ENCODE measurements at places on chromosomes 3 and 15. TPM values are rescaled to one million over a fixed set of nuclear protein-coding genes. Genes with fewer than 3 reads are reported as not detected.

DNA sequence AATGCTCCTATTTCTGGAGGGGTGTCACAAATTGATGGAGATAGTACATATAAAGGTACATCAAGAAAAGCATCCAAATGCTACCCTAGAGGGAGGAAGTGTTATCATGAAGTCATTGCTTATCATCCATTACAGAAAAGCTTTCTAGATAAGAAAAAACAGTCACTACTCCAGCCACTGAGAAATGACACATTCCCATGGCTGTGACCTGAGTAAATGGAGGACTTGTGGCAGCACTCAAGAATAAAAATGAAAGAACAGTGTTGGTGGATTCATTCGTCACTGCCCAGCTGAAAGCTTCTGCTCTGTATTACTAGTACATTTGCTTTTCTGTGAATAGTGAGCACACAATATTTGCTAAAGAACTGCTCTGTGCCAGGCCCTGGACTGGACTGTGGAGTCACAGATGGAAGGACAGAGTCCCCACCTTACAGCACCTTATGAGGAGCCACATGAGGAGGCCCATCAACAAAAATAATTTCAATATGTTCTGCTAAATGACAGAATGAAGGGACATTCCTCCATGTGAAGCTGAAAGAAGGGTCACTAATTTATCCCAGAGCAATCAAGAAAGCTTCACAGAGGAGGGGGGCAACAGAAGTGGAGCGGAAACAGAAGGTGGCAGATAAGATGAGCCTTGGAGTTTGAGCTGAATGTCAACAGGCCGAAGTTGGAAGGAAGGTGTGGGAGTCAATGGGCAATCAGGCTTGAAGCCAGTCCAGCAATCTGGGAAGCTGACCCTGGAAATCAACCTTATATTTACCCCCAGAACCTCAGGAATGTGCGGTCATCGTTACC is 343.5 kb upstream of the TRIM42 start:
- no peak for DNase-seq

DNA sequence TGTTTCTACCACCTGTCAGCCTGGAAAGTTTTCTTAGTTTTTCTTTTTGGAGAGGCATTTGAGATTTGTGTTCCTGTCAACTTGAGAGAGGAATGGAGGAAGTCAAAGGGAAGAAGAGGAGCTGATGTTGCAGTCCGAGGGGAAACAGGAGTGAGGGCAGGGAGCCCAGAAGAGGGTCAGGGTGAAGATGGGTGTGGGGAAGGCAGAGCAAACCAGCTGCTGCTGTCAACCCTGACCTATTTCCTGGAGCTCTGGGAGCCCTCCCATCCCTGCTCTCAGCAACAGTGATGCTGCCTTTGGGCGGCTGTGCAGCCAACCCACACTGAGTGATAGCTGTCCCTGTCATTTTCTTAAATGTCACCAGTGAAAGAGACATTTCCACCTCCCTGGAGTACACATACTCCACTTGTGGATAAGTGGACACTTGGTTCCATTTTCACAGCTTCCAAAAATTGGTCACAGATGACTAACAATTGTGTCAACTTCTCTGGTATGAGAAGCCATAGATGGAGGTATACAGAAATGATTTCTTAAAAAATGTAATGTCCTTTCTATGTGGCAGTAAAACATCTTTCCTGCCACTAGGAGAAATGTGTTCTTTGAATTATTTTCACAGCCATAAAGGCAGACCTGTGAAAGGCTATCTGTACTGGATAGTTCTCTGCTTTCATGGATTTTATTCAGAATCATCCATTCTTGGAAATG is 556.3 kb upstream of the TBL1XR1 start:
- DNase-seq: peak; percentile 74

- DNase-seq: no peak
Measured at GRCh38 chr3:188817935-188818269, 353.9 kb upstream of the TPRG1 start.

- DNase-seq: no peak
Measured at GRCh38 chr3:185330238-185330637, 32.7 kb upstream of the MAP3K13 start.

GRCh38 chr15:95994418-95994817 is 336.1 kb upstream of the NR2F2 start:
- no peak for DNase-seq

DNA sequence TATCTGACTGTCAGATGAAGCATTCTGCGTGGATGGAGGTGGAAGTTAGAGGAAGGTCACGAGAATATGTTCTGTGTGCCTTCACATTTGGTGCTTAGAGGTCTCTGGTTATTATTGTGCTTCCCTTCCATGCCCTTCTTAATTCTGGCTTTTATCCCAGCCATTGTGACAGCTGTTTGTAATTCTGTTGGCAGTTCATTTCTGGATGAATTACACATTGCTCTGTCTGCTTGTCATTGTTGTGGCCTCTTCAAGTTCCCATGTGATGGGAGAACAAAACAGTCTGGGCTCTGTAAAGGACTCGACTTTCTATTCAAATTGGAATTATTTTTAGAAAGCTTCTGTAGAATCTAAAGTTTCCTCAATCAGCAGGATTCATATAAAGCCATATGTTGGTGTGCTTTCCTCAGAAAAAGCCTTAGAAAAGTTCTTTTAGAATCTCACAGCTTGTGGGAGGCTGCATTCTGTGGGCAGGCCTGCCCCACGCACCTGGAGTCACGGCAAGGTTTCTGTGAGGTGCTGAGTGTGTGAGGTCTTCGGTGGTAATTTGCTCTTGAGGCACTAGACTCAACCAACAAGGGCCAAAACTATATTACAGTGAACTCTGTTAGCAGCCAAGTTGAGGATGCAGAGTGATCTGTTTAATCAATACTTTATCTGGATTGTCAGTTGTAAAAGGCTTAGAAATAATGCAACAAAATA is 397.4 kb upstream of the AZI2 start:
- DNase-seq: no peak

Gene TBC1D21
- not detected for total RNA-seq

Gene TRAT1
- not detected for total RNA-seq

GRCh38 chr3:56476771-56477170 is 8.5 kb upstream of the ERC2 start:
- no peak for DNase-seq

DNA sequence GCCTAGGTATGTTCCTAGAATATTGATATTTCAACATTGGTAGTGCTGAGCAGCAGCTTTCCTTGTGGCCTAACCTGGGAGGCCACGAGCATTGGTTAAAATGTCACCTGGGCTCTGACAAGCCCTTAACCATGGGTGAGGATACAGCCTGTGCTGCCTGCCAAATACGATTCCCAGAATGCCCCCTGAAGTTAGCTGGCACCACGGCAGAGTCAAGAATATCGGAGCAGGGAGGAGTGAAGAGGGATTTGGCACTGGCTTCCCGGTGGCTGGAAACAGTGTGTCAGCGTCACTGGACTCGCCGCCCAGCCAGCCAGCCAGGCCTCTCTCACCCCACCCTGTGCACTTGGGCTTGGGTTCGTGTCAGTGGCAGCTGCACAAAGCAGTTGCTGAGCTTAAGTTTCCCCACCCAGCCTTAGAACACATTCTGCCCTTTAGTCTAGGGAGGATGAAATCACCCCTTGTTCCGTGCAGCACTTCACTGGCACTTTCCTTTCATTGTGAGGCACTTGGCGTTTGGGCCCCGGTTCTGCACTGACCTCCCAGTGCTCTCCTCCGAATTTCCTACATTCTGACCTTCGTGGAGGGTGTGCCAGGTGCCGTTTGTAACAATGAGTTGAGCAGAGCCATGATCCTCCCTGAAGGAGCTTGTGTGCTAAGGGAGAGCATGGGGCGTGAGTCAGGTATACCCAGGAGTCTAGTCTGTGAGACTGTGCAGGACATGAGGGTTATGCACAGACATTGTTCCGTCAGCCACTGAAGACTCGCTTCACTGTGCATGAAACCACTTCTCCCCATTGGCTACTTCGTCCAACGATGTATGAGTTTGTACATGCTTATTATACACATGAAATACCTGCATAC is 152.8 kb upstream of the BHLHE40 start:
- DNase-seq: peak; percentile 85

DNA sequence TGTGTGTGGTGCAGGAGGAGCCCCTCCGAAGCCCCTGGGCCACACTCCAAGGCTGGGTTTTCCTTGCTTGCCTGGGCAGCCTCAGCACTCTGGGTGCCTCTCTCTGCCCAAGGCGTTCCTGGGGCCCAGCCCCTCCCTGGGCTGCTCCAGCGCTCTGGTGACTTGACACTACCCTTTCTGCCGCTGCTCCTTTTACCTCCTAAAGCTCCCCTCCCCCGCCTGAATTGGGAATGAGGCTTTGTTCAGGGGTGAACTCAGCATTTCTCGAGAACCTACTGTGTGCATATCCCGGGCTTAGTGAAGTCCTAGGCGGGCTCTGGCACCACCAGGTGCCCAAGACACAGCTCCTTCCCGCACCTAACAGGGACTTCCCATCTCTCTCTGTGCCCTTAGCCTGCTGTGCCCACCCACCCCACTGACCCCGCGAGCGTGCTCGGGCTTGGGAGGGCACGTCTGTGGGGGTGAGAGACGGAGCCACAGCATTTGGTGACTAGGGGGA is 1.2 kb upstream of the BAHD1 start:
- DNase-seq: no peak

Gene ACOX2
- 37.2 TPM for total RNA-seq

DNA sequence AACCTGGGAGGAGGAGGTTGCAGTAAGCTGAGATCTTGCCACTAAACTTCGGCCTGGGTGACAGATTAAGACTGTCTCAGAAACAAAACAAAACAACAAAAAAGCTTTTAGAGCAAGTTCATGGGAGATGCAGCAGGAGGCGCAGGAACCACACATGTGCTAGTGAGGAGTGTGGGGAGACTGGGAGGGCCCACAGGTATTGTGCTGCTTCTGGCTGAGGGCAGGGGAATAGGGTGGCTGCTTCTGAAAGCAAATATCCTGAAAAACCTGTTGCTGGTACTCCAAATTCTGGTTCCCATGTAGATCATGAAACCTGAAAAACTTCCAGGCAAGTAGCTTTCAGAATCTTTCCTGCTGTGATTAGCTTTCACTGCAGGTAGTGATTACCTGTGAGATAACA is 22.1 kb downstream of the TYRO3 start:
- no peak for DNase-seq

GRCh38 chr15:35308802-35309201 is 223.7 kb upstream of the NANOGP8 start:
- DNase-seq: peak; percentile 19

DNA sequence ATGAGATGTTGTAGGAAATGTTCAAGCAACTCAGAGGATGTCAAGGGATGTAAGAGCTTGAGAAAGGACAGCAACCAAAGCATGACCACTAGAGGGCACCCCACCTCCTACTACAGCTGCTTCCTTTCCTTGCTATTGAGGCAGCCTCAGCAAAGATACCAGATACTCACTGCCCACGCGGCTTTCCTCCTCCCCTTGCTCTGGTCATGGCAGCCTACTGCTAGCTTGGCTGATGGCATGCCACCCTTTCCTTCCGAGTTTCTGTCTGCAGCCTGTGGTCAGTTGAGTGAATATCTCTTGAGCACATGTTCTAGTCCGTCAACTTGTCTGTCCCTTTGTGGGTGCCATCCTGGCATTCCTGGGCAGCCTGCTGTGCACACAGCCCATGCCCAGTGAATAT is 4.4 kb upstream of the CXCR6 start:
- DNase-seq: peak; percentile 73

- DNase-seq: no peak
Measured at GRCh38 chr3:183275418-183275817, 22.4 kb downstream of the B3GNT5 start.

Gene LIPC
- 1.5 TPM for total RNA-seq

GRCh38 chr3:171981271-171981605 is 58.1 kb upstream of the FNDC3B start:
- DNase-seq: no peak

GRCh38 chr3:4517643-4518311 is 24.6 kb downstream of the ITPR1 start:
- DNase-seq: no peak

Gene SNTN
- total RNA-seq: not detected

DNA sequence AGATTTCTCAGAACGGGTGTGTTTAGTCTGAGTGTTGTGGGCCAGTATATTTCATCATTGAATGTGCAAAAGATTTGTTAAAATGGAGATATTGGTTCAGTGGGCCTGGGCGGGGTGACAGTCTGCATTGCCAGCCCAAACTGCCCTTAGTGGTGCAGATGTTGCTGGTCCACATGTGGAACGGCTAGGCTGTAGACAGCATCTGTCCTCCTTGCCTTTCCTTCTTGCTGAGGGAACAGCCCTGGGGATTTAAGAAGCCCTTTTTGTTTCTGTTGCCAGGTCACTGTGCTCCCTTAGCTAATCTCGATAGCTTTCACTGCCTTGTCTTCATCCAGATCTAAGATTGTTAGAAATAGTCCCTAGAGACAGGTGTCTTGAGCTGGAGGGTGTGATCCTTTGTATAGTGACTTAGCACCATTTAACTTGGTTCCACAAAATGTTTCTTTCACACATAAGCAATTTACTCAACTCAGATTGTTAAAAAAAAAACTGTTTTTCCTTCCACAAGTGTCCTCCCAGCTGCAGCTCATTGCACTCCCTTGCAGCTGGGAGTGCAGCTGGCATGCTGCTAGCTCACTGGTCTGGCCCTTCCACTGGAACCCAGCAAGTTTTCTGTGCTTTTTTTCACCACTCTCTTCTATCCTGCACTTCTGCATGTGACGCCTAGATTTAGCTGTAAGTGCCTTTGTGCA is 37.5 kb downstream of the GAP43 start:
- peak; percentile 45 for DNase-seq

Gene DISP2
- total RNA-seq: 3.0 TPM

DNA sequence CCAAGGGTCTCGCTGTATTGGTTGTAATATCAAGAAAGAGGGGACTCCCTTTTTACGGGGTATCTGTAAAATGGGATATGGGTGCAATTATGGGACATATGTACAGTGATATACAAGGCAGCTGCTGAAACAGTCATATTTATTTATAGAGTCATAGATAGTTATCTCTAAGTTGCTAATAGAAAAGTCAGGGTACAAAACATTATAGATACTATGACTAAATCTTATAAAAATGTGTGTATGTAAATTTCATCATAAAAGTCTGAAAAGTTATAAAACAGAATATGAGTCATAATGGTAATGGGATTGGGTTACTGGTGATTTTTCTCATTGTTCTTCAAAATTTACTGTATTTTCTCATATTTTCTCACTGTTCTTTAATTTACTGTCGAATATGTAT is 344.9 kb upstream of the SLCO3A1 start:
- DNase-seq: no peak

Gene IFT57
- total RNA-seq: 22.6 TPM

GRCh38 chr3:182632077-182632393 is 161.3 kb upstream of the ATP11B start:
- no peak for DNase-seq

Gene GOLGA8R
- 3.5 TPM for total RNA-seq

DNA sequence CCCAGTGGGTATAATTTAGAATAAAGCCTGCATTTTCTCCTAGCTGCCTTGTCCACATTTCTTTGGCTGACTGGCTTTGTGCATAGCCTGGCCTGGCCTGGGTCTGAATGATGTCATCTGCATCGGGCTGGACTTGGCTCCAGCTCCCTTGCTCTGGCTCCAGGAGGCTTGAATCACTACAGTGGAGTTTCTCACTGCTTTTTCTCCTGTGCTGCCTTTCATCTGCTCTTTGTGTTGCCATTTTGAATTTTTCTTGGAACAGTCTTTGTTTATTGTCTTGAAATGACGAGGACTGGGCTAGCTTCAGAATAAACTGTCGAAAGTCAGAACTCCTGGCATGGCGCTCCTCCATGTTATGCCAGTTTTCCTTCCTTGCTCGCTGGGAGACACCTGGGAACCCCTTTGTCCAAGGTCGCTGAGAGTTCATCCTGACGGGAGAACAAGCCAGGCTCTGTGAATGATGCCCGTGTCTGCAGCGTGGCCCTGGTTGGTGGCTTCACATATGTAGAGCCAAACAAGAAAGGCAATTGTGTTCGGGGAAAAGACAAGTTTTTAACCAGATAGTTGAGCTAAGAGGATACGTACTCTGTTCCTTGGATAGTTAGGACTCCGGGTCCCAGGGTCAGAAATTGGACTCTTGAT is 258.9 kb downstream of the PDZRN3 start:
- peak; percentile 72 for DNase-seq

Gene IQCH
- total RNA-seq: 1.1 TPM
